ENCODE measurements at places on chromosomes 16 and 17.
A peak's percentile ranks its signal among the peaks of the same experiment; 100 is the strongest.

GRCh38 chr17:50127697-50128361 lies 2.1 kb downstream of the SAMD14 start:
- no peak for DNase-seq

DNA sequence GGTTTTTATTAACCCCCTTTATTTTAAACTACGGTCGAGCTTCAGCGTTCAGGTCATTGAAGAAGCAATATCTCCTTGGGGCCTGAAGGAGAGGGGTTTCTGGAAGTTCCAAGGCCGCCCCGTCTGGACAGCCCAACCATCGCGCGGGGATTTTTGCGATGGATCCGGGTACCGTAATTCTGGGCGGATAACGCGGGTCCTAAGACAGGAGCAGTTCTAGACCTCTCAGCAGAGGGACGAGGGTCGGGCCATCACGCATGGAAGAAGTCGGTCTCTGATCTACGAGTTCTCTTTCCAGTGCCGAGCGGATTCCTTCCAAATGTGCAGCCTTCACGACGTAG lies 3.6 kb downstream of the BORCS6 start:
- DNase-seq: no peak

DNA sequence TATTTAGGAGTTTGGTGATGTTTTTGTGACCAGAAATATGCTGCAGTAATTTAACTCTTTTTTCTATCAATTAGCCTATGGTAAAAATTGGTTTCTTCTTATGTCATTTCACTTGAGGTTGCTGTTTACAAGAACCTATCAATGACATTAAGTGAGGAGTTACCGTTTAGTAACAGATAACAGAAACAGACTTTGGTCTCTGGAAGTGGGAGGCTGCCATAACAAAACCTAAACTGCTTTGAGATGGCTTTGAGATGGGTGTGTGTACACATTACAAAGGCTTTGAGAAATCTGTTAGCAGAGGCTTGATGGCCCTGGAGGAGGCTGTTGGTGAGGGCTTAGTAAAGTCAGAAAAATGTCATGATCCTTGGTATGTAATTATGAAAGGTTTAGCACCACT lies 90.0 kb downstream of the TMEM114 start:
- DNase-seq: no peak

DNA sequence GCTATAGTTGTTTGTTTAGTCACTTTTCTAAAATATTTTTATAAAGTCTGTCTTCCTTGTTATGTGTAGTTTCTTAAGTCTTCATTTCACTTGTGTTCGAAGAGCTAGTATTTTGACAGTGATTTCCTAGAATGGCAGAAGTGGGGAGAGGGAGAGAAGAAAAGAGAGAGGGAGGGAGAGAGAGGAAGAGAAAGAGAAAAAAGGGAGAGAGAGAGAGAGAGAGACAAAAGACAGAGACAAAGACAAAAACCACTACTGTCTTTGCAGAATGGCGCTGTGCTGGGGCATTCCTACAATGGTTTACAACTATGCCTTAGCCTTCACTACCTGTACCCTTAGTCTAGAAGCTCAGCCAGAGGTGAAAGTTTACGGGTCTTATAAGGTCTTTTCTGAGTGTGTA lies 90.5 kb downstream of the CA4 start:
- DNase-seq: no peak

DNA sequence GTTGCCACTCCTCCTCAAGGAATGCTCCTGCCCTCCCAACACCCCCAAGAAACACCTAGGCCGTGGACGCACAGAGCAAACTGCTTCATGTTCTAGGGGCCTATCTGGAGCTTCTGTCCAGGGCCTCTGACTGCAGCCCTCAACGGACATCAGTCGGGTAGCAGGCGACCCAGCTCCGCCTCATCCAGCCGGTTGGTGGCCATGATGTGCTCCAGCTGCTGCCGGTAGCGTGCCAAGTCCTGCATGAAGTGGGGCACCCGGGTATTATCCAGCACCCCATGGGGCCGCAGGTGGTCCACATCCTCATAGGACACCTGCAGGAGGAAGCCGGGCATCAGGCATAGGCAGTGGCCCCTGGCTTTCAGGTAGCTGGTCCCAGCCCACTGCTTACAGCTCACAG lies 6.3 kb downstream of the NOL3 start:
- no peak for DNase-seq

DNA sequence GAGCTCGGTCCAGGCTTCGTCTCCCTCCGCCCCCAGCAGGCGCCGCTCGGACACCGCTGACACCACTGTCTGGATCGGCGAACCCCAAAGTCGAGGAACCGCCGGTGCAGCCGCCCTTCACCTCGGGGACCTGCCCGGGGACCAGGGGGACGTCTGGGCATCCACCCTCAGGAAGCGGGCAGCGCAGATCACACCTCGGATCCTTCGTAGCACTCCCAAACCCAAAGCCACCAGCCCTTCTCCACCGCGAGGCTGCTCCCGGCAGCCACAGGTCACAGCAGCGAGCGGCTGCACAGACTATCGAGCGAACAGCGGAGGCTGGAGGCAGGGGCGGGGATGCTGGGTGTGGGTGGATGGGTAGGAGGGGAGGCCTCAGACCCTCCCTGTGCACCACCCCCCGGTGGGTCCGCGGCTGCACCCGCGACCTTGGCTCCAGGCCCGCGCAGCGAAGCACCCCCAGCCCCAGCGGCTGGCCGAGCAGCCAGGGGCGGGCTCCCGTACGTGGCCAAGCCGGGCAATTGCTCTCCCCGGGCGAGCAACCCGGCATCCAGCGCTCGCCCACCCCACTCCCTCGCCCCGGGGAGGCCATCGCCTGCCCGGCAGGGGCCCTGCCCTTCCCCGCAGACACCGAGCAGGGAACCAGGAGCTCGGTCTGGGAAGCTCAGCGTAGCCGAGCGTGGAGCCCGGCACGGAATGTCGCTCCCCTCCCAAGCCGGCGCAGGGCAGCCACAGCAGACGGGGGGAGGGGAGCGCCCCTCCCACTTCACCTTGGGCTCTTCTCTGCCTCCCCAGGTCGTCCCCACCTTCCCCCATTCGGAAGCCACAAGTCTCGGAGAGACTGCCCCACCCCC lies 1.0 kb downstream of the SDK2 start:
- peak; percentile 50 for DNase-seq

GRCh38 chr17:32268734-32269288 lies 3.2 kb downstream of the RHBDL3 start:
- no peak for DNase-seq

DNA sequence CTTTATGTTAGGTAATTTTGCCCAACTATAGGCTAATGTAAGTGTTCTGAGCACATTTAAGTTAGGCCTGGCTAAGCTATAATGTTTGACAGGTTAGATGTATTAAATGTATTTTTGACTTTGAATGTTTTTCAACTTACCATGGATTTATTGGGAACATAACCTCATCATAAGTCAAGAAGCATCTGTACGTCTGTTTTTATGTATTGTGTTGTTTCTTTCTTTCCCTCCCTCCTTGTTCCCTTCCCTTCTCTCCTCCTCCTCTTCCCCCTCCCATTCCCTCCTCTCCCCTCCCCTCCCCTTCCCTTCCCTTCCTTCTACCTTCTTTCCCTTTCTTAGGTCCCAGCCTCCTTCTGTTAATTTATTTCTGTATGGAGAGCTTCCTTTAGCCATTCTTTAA lies 9.2 kb downstream of the CFAP97D1 start:
- DNase-seq: no peak

- peak; percentile 44 for DNase-seq
Measured at GRCh38 chr17:3026856-3027751, 36.3 kb downstream of the OR1D5 start.

DNA sequence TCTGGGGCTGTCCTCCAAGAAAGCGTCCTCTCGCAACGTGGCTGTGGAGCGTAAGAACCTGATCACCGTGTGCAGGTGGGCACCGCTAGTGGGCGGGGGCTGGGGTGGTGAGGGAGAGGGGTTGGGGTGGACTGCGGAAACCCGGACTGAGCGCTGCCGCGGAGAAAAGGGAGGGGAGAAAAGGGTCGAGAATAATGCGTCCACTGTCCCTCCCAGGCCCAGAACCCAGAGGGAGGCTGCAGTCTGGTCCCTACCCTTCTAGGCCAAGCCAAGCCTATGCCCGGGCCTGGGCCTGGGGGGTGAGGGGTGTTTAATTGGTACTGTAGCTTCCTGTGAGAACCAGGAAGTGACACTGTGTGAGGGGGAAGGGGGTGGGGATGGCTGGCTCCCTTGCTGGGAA lies 464 bp downstream of the RUNDC3A start:
- DNase-seq: no peak

DNA sequence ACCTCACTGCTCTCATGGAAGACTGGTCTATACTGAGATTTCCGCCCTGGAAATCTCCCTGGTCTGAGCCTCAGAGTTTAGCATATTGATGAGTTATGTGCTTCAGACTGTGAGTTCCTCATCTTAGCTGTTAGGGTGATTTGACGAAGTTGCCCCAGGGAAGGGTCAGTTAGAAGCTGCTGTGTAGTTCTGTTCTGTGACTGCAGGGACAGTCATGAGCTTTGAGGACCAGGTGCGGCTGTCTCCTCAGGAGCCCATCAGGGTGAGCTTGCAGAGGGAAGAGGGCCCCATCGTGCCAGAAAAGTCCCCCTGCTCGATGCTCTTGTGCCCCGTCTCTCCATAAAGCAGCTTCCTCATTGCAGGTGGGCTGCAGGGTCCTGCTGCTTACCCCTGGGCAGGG lies 28.3 kb upstream of the IL17C start:
- DNase-seq: no peak

DNA sequence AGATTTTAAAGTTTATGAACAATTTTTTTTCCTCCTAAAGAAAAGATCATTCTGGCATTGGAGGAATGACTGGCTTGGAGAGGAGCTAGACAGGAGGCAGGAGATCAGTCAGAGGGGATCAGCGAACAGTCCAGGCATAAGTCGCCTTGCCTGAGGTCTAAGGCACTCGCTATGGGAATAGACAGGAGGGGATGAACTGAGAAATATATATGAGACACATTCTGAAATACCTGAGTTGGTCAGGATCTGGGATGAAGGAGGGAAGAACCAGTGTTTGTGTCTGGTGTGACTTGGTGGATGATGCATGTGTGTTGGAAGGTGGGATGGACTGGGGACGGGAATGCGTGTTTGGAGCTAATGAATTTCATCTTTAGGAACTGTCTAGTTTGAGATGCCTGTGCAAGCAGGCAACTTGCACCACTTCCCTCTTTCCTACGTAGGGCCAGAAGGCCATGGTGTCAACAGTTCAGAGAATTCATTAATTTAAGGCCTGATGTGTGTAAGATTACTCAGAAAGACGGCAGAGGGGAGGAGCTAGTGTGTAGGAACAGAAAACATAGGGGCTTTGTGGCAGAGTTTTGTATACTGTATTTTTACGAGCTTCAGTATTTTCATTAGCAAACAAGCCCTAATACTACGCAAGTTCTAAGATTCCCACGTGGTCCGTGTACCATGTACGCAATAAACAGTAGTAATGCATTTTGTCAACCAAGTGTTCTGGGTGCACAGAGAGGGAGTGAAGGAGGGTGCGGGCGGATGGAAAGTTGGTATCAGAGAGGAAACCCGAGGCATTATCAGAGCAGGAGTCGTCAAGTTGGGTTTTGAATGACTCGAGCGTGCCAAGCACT lies 825 bp downstream of the HEATR6 start:
- no peak for DNase-seq

DNA sequence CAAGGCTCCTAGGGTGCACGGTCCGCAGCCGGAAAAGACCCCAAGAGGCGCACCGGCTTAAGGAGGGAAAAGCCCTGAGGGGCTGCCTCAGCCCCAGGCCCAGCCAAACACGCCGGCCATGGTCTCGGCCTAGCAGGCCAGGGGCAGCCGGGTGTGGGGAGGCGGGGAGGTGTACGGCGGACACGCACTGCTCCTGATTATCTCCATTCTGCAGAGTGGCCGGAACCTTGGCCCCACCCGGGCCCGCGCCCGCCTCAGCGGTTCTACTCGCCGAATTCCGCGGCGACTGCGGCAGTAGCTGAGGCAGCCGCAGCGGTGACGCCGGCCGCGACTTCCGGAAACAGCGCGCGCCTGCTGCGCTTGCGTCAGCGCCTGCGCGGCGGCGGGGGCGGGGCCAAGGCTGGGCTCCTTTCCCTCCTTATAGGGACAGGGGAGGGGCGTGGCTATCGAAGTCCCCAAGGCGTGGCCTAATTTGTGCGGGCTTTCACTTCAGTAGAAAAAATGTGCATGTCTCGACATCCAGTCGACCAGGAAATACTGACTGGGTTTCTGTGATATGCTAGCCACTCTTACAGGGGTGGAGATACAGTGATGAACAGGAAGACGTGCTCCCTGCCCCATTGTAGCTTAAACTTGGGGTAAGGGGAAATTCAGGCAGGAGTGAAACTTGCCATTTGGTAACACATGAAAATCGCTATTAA lies at the start of gene PARN:
TSS of gene PARN (minus strand) at position 342 of the 701 bp plus-strand sequence. CDS start at position 207, 135 bp downstream.
- DNase-seq: peak; percentile 98

GRCh38 chr16:88088161-88088581 lies 136.9 kb downstream of the BANP start:
- DNase-seq: peak; percentile 67

- no peak for DNase-seq
Measured at GRCh38 chr17:82101767-82102679, 4.0 kb upstream of the FASN start.

DNA sequence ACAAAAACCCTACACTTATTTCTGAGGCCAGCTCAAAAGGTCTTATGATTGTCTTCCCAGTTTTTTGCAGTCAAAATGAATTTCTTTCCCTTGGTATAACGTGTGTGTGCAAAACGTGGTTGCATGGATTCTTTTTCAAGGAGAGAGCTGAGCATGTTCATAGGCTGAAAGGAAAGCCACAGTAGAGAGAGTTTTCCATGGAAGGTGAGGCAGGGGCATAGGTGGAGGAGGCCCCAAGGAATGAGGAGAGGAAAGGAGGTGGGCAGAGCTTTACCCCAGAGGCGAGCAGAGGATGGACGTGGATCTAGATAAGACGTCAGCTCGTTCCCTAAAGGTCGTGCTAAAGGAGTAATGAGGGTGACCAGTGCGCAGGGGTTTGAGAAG lies 22.8 kb downstream of the TRPV2 start:
- no peak for DNase-seq

DNA sequence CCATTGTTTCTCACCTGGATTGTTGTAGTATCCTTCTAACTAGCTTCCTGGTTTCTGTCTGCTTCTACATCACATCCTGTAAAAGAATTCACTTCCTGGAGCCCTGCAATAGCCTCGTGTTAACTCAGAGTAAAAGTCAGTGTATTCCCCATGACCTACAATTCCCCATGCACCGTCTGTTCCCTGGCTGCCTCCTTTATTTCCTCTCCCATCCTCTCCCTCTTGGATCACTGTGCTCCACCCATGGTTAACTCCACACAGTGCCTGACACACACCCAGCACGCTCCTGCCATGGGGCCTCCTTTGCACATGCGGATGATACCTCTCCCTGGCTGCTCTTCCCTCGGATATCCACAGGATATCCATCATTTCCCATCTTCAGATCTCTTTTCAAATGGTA lies 301.4 kb upstream of the IRX3 start:
- DNase-seq: no peak
